A172 (cell line): ENCODE measurements at places on chromosomes 3 and 15. TPM values are rescaled to one million over a fixed set of nuclear protein-coding genes. Genes with fewer than 3 reads are reported as not detected.

The MOBP gene
- not detected in 2 replicates for total RNA-seq

GRCh38 chr3:124621498-124621897 is 108.8 kb upstream of the UMPS start:
- DNase-seq, result no peak

The PPP1R2 gene
- 61.4 and 180 TPM in 2 replicates for total RNA-seq

DNA sequence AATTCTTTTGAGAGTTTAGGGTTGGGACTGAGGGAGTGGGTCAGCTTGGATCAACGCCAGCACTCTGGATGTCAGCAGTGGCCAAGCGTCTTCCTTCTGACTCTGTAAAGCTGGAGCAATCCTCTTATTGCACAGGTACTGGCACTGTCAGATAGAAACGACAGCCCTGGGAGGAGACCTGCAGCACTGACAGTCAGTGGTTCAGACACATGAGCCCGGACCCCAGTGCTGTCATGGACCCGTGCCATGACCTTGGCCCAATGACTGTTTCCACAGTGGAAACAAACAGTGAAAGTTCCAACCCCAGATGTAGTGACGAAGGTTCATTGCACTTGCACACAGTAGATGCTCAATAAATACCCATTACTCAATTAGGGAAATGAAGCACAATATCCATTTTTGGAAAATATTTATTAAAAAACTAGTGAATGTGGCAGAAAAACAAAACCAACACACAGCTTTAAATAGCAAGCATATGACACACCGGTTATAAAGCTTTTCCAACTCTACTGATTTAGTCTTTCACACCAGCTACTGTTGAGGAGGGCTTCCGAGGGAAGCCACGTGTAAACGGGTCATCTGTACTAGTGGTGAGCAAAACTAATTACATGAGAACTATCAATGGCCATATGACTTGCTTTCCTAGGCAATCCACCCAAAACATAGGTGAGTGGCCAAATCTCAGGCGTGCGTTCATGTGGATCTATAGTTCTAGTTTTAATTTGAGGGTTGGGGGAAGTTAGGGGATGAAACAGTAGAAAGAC is 22.1 kb downstream of the SIAH2 start:
- DNase-seq, result no peak

- peak; percentile 68 for DNase-seq
Measured at GRCh38 chr3:153829606-153830170, 291.5 kb upstream of the ARHGEF26 start.

- no peak for DNase-seq
Measured at GRCh38 chr3:174958671-174959328, 99.7 kb downstream of the NAALADL2 start.

GRCh38 chr15:76512971-76513370 is 176.4 kb downstream of the ISL2 start:
- DNase-seq, result no peak

- no peak for DNase-seq
Measured at GRCh38 chr3:67431887-67432286, 222.5 kb downstream of the SUCLG2 start.

The SLC25A38 gene
- total RNA-seq, result 15.6 and 30.3 TPM in 2 replicates

- DNase-seq, result peak; percentile 56
Measured at GRCh38 chr3:27079427-27080257, 289.5 kb downstream of the NEK10 start.

The ZNF502 gene
- 0.69 and 0.93 TPM in 2 replicates for total RNA-seq

DNA sequence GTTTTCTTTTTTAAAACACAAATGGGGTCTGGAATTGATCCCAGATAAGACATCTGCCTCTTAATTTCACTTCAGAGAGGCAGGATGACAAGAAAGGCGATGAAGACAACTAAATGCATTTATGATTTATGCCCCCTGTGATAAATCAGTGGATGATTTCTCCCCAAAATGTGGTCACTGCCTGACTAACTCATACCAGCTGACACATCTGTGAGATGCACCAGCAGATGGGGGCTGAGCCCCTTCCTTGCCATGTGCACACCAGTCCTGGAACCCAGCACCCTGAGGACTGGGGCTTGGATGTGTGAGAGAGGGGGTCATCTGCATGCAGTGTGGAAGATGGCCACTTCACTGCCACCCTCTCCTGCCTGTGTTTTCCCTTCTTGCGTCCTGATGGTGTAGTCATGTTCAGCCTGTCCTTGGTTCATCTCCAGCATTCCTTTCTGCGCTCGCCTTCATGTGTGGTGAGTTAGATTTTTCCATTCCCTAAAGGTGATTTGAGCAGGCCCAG is 264.3 kb downstream of the LRTM1 start:
- no peak for DNase-seq

The TEX55 gene
- total RNA-seq, result not detected in 2 replicates

DNA sequence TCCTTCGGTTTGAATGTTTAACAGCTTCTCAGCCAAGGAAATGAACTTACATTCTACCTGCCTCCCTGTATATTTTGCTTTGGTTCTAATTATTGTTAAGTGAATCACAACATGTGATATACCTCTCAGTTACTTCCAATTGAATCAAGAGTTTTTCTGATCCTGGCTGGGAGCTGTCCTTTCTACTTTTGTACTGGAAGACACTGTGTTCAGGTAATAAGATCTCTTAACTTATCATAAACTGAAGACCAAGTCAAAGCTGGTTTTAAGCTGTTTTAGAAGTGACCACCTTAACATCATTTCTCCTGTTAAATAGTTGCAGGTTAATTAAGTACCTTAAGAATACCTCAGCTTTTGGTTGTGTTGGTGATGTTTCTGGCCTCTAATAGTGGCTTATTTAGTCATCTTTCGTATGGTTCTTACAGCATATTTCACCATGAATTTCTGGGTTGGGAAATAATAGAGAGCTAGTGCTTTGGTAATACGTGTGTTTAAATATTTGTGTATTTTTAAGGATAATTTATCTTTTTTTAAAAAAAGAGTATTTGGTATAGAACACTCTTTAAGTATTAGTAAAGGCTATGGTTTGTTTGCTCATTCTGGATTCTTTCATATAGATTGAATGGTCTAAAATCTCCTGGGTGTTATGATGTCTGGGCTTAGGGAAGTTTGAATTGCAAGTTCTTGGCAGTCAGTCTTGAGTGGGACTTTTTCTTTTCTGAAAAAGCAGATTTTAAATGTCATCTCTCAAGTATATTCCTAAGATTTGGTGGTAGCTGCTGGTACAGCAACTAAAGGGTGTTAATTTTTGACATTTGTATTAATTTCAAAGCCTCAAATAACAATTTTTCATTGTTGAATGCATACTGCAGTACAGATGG is 1.6 kb downstream of the RAB8B start:
- DNase-seq, result no peak

GRCh38 chr3:56792193-56792592 is 9.6 kb downstream of the ARHGEF3 start:
- DNase-seq, result no peak

DNA sequence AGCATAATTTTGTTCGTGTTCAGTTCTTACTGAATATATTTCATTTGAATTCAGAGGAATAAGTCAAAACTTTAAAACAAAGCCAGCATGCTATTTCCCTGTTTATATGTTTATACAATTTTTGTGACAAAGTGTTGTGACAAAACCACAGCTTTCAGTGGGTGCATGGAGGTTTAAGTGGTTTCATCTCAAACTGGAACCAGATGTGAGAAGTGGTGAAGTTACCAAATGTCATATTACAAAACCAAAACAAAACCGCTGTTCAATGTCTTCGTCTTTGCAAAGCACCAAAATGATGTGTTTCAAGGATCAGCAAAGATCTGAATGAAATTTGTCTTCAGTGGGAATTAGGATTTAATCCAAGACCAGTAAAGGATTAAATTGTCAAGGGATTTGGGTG is 59.3 kb upstream of the OSTN start:
- no peak for DNase-seq

GRCh38 chr3:5078151-5078550 is 43.9 kb upstream of the ARL8B start:
- peak; percentile 79 for DNase-seq
